A549 treated with Hydrocortisone at 1 μM for 4 hours (cell line): ENCODE measurements at places on chromosomes 5 and 9. TPM values are rescaled to one million over a fixed set of nuclear protein-coding genes. Genes with fewer than 3 reads are reported as not detected.

CMBL gene
- 19.7 to 23.9 TPM (median 21.1 TPM) in 5 replicates for total RNA-seq

HMMR gene
- 20.9 to 30.6 TPM (median 25.4 TPM) in 5 replicates for total RNA-seq

CDC20B gene
- total RNA-seq, result 0.05 to 0.10 TPM (median 0.06 TPM) in 5 replicates

RNF183 gene
- total RNA-seq, result not detected in 5 replicates

HRH2 gene
- total RNA-seq, result 0.38 to 0.59 TPM (median 0.41 TPM) in 5 replicates

PDE8B gene
- 1.2 to 2.4 TPM (median 1.7 TPM) in 5 replicates for total RNA-seq

GLRA1 gene
- not detected in 5 replicates for total RNA-seq

SLC4A9 gene
- total RNA-seq, result 0.02 TPM in 1 of 5 replicates, not detected in the others

PCDHGA3 gene
- not detected in 5 replicates for total RNA-seq

NME5 gene
- not detected in 5 replicates for total RNA-seq

CDKN2A gene
- not detected in 5 replicates for total RNA-seq

HACD4 gene
- 0.85 to 1.2 TPM (median 1.0 TPM) in 5 replicates for total RNA-seq

IFNK gene
- 0.09 TPM in 1 of 5 replicates, not detected in the others for total RNA-seq

CDK7 gene
- 52.7 to 71.8 TPM (median 54.4 TPM) in 5 replicates for total RNA-seq

SEMA5A gene
- total RNA-seq, result 0.01 TPM in 1 of 5 replicates, not detected in the others

SHOC1 gene
- total RNA-seq, result 0.02 TPM in 1 of 5 replicates, not detected in the others

PDE6A gene
- total RNA-seq, result 0.22 to 0.32 TPM (median 0.25 TPM) in 5 replicates

FGF1 gene
- total RNA-seq, result 0.31 to 0.99 TPM (median 0.70 TPM) in 5 replicates

POU5F2 gene
- total RNA-seq, result 0.01 TPM in 1 of 5 replicates, not detected in the others

HRCT1 gene
- 0.20 to 0.47 TPM (median 0.30 TPM) in 5 replicates for total RNA-seq

CNOT6 gene
- total RNA-seq, result 16.0 to 24.7 TPM (median 18.3 TPM) in 5 replicates

PSD2 gene
- total RNA-seq, result 0.02 to 0.03 TPM (median 0.03 TPM) in 3 of 5 replicates, not detected in the others

MARVELD2 gene
- 2.0 to 4.3 TPM (median 2.4 TPM) in 5 replicates for total RNA-seq

GFRA3 gene
- 0.06 to 0.12 TPM (median 0.07 TPM) in 3 of 5 replicates, not detected in the others for total RNA-seq

MAST4 gene
- 1.0 to 2.0 TPM (median 1.8 TPM) in 5 replicates for total RNA-seq

MYO10 gene
- 31.2 to 47.0 TPM (median 36.3 TPM) in 5 replicates for total RNA-seq

RASEF gene
- total RNA-seq, result 6.5 to 7.4 TPM (median 6.7 TPM) in 5 replicates

GABRA6 gene
- not detected in 5 replicates for total RNA-seq

PHF24 gene
- total RNA-seq, result 0.09 to 0.31 TPM (median 0.14 TPM) in 5 replicates

OLFML2A gene
- total RNA-seq, result 22.1 to 40.5 TPM (median 31.5 TPM) in 5 replicates

ARHGEF37 gene
- 1.9 to 2.8 TPM (median 2.5 TPM) in 5 replicates for total RNA-seq

TRAF1 gene
- 1.7 to 2.7 TPM (median 2.4 TPM) in 5 replicates for total RNA-seq

FOXI1 gene
- total RNA-seq, result not detected in 5 replicates

DOCK8 gene
- 0.20 to 0.46 TPM (median 0.37 TPM) in 5 replicates for total RNA-seq

TMEM215 gene
- 0.02 TPM in 1 of 5 replicates, not detected in the others for total RNA-seq

ELAVL2 gene
- 0.02 to 0.05 TPM (median 0.02 TPM) in 3 of 5 replicates, not detected in the others for total RNA-seq

CFAP90 gene
- 0.36 to 0.81 TPM (median 0.77 TPM) in 5 replicates for total RNA-seq

SLC28A3 gene
- total RNA-seq, result not detected in 5 replicates

CRHBP gene
- 0.16 to 0.38 TPM (median 0.32 TPM) in 3 of 5 replicates, not detected in the others for total RNA-seq

EDIL3 gene
- total RNA-seq, result 0.13 to 0.50 TPM (median 0.26 TPM) in 5 replicates

SOHLH1 gene
- 0.09 to 0.12 TPM in 2 of 5 replicates, not detected in the others for total RNA-seq

SLC23A1 gene
- total RNA-seq, result 0.97 to 1.6 TPM (median 1.5 TPM) in 5 replicates

NR6A1 gene
- total RNA-seq, result 1.4 to 2.0 TPM (median 1.8 TPM) in 5 replicates

FRMD3 gene
- 4.7 to 6.0 TPM (median 5.9 TPM) in 5 replicates for total RNA-seq

ZSWIM6 gene
- 3.6 to 5.6 TPM (median 4.8 TPM) in 5 replicates for total RNA-seq

ST8SIA4 gene
- total RNA-seq, result 0.18 to 0.33 TPM (median 0.23 TPM) in 5 replicates

GMCL2 gene
- not detected in 5 replicates for total RNA-seq

NOXA1 gene
- total RNA-seq, result 0.79 to 1.8 TPM (median 1.7 TPM) in 5 replicates

FAM163B gene
- not detected in 5 replicates for total RNA-seq

ARHGEF28 gene
- 10.6 to 13.3 TPM (median 10.9 TPM) in 5 replicates for total RNA-seq

AFAP1L1 gene
- 9.9 to 13.6 TPM (median 12.6 TPM) in 5 replicates for total RNA-seq

PDE4D gene
- total RNA-seq, result 37.6 to 63.2 TPM (median 55.5 TPM) in 5 replicates

IL3 gene
- not detected in 5 replicates for total RNA-seq

IL7R gene
- 0.28 to 0.59 TPM (median 0.36 TPM) in 5 replicates for total RNA-seq

OMD gene
- total RNA-seq, result not detected in 5 replicates

ZNF189 gene
- total RNA-seq, result 6.8 to 10.5 TPM (median 7.6 TPM) in 5 replicates
